ENCODE measurements at places on chromosomes 1 and 21. TPM values are rescaled to one million over a fixed set of nuclear protein-coding genes. Genes with fewer than 3 reads are reported as not detected.

SYT6 gene
- not detected for total RNA-seq

EPHA8 gene
- not detected for total RNA-seq

KRTAP11-1 gene
- total RNA-seq: not detected

OR2G6 gene
- not detected for total RNA-seq

TTC39A gene
- total RNA-seq: 8.1 TPM

TNFRSF4 gene
- not detected for total RNA-seq

PGLYRP3 gene
- total RNA-seq: not detected

LHX8 gene
- under 0.01 TPM for total RNA-seq

CAPN8 gene
- not detected for total RNA-seq

DOP1B gene
- total RNA-seq: 14.2 TPM

HNRNPCL2 gene
- total RNA-seq: not detected
